M059J (cell line): ENCODE measurements at places on chromosomes 4 and X.

GRCh38 chr4:41146196-41146595 is 68.1 kb downstream of the APBB2 start:
- peak; percentile 64 for DNase-seq

DNA sequence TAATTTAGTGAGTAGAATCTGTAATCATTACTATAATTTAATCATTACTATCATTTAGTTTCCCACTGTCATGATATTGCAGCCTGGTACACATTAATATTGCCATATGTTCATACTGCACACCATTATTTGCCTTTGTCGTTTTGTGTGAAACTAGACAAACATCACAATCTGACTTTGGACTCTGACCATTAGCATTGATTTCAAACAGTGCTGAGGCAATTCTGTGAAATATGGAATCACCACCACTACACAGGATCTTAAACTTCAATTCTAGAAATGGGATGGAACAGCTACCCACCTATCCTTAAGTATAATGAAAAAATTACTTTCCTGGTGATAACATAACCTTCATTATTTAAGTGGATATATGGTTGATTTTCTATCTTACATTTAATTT is 98.3 kb downstream of the SORBS2 start:
- no peak for DNase-seq

DNA sequence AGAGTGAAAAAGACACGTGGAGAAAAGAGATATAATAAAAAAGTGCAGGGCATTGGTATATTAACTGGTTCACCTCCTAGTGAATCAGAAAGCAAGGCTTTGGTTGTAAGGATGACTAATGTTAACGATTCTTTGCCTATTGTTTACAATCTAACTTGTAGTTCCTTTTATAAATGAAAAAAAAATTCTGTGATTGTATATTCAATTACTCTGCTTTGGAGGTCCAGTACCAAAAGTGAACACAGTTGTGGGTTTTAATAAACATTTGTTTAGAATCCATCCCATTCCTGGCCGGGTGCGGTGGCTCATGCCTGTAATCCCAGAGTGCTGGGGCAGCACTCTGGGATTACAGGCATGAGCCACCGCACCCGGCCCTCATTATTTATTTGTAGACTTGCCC is 36.9 kb upstream of the PRSS12 start:
- no peak for DNase-seq

- peak; percentile 78 for DNase-seq
Observed at GRCh38 chr4:24472514-24473308, 111.6 kb downstream of the DHX15 start.

DNA sequence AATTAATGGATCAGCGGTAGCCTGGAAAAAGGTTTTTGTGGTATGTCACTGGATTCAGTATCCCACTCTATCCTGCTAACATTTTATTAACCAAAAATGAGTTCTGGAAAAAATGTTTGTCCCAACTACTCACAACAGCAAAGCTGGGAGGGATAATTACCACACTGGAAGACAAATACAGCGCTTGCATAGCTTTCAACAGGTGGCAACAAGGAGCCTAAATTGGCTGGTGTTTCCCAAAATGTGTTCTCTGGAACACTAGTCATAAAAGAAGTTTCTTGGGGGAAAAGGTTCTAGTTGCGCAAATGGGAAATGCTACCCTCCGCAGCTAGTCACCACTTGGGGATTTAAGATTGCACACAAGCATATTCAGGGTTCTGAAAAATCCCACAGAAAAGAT is 54.6 kb downstream of the BEND2 start:
- no peak for DNase-seq

DNA sequence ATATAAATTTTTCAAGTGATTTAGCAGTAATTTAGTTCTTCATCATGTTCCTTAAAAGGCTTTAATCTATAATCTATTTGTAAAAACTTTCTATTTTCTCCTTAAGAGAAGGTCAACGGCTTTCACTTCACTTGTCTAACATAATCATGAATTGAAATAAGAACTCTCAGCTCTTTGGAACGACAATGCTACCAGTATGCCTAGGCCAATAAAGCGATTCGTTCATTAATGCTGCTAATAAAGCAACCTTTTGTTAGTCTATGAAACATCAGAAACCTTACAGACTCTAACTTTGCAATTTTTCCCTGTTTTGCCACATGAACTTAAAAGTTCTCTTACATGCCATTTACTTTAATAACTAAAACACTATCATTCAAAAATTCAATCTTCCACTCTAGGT is 47.6 kb downstream of the FBXW7 start:
- DNase-seq = no peak

DNA sequence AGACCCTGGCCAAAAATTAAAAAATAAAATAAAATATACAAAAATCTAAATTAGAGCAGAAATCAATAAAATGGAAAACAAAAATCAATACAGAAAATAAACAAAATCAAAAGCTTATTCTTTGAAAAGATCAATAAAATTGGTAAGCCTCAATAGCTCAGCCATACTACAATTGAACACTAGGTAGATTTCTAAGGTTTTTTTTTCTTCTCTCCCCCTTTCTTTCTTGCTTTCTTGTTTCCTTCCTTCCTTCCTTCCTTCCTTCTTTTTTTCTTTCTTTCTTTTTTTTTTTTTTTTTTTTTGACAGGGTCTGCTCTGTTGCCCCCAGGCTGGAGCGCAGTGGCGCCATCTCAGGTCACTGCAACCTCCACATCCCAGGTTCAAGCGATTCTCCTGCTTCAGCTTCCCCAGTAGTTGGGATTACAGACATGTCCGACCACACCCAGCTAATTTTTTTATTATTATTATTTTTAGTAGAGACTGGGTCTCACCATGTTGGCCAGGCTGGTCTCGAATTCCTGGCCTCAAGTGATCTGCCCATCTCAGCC is 23.4 kb upstream of the PPP3CA start:
- DNase-seq = no peak

DNA sequence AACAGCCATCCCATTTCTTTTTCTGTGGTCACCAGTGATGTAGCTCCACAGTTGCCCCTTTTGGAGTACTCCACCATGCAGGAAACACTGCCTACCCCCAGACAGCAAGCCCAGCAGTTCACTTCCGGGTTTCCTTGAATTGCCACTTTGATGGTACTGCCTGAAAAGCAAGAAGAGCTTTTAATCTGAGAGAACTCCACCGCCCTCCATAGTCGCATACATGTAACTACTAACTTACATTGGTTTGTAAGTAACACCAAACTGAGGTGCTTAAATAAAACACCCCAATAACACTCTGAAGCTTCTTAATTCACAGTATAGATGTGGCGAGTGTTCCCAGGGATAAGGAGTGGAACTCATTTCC is 53.6 kb upstream of the HPSE start:
- peak; percentile 8 for DNase-seq

DNA sequence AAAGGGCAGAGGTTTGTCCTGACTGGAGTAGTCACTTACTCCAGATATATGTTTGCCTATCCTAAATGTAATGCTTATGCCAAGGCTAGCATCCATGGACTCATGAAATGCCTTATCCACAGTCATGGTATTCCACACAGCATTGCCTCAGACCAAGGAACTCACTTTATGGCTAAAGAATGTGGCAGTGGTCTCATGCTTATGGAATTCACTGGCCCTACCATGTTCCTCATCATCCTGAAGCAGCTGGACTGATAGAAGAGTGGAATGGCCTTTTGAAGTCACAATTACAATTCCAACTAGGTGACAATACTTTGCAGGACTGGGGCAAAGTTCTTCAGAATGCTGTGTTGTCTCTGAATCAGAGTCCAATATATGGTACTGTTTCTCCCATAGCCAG is 1014.8 kb downstream of the RAPGEF2 start:
- no peak for DNase-seq

DNA sequence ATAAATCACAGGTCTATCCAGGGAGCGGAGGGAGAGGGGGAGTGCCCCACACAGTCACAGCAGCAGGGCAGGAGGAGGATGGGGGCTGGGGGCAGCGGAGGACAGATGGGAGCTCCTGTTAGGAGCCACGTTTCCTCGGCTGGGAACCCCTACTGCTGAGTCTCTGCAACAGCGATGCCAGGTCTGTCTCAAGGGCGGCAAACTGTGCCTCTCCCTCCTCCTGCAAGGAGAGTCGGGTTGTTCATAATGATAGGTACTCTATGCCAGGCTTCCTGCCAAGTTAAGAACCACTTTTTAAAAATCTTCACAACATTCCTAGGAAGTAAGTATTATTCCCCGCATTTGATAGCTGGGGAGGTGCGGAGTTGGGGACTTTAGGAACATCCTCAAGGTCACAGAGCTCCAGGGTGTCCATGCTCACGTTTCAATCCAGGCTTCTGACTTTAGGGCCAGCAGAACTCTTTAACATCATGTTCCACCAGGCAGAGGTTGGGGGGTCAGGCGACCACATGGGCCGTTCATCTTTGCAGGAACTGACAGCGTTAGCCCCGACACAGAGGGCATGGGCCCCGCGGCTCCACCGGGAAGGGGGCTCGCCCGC is 98.3 kb upstream of the MAML3 start:
- peak; percentile 26 for DNase-seq

GRCh38 chr4:8869898-8870646 is 1.6 kb downstream of the HMX1 start:
- no peak for DNase-seq

DNA sequence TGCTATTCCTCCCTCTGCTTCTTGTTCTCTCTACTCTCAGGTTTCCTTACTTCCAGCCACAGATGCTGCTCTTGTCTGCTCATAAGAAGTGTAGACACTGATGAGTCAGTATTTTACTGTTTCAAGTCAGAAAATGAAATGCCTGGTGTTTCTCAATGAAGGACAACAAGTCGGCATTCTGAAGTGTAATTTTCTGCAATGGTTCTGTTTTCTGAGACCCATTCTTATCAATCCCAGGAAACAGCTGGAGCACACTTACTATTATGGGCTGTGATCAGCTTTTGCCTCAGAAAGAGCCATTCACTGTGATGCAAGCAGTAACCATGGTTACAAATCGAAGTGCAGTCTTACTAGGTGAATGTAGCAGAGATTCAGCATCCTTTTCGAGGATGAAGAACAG is 42.0 kb downstream of the SLC4A4 start:
- DNase-seq = peak; percentile 54

GRCh38 chr4:118810991-118811764 is 24.7 kb downstream of the SEC24D start:
- no peak for DNase-seq

DNA sequence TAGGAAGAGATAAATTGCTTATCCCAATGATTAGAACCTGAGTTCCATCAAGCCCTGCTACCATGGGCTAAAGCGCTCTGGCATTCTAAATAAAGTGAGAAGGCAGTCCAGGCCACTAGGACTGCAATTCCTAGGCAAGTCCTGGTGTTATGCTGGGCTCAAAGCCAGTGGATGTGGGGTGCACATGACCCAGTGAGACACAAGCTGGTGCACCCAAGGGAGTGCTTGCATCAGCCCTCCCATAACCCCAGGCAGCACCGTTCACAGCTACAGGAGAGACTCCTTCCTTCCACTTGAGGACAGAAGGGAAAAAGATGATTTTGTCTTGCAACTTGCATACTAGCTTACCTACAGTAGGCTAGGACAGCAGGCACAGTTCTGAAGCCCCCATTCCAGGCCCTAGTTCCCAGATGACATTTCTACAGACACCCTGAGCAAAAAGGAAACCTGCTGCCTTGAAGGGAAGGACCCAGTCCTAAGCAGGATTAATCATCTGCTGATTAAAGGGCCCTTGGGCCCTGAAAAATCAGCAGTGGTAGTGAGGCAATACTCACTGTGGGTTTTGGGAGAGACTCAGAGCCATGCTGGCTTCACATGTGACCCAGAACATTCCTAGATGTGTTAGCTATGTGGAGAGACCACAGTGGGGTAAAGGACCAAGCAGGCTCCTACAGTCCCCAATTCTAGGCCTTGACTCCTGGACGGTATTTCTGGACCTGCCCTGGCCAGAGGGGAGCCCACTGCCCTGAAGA is 77.8 kb downstream of the KLHL13 start:
- DNase-seq = no peak

DNA sequence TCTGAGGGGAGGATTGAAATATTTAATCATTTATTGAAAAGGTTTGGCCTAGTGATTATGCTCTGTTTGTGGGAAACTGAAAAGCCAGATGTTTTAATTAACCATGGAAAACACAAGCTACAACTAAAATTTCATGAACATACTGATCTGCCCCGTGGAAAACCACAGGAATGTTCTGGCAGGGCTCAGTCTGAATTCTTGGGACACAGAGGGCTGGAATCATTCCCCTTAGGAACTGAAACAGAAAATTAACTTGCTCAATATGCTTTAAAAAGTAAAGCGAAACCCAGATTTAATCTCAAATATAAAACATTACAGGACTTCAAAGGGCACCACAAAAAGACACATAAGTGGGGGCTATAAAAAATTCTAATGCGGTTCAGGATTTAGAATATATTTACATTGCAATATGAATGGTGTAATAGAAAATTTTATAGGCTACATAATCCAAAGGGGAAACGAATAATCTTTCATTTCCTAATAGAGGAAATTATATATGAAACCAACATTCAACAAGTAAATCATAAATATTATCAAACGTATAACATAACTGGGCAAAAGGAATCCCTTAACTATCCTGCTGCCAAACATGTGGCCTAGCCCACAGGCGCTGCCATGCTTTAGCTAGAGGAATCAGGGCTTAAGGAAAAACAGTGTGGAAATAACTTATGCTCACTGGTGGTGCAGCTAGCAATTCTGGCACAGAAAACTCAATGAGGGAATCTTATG is 70.9 kb downstream of the APBB2 start:
- DNase-seq = peak; percentile 96

DNA sequence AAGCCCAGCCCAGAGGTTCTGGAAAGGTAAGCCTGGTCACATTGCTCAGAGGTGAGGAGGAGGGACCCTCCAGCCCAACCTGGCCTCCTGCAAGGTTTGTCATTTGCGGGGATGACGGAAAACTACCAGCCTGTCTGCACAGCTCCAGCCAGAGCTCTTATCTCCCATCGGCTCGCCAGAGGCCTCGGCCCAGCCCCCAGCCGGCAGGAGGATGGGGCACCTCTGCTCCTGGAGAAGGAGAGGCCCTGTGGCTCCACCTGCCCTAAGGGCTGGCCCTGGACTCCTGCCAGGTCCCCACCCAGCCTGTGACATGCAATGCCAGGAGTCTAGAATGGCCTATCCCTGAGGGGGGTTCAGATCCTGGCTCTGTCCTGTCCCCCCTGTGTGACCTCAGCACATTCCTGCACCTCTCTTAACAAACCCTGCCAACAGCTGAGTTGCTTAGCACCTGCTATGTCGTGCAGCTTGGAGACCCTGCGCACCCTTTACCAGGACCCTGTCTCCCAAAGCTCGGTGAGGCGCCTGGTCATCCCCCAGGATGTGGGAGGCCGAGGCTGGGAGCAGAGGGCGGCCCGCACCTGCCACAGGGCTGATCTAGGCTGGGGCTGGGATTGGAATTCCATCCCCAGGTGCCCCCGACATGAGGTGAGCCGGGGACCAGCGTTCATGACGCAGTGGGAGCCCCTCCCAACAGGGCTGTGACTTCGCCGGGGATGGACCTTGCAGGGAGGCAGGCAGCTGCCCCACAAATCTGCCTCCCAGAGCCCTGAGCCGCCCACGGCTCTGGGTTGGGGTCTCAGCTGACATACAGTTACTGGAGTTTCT is 14.4 kb downstream of the ADRA2C start:
- no peak for DNase-seq
